ENCODE measurements at places on chromosomes 3 and 15.

- DNase-seq: no peak
These were observed 4.7 kb upstream of the CLDN1 start for GRCh38 chr3:190326930-190327329.

DNA sequence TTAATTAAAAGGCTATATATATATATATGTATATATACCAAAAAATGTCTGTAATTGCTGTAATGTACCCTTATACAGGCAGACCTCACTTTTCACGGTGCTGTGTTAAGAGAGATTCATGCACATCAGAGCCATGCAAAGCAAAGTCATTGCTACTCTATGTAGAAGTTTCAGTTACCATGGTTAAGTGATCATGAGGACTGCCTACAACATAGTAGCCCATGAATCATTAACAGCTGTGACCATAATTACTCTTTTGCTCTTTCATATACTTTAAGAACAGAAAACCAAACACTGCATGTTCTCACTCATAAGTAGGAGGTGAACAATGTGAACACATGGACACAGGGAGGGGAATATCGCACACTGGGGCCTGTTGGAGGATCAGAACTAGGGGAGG, 225.3 kb upstream of the EPHA3 start:
- DNase-seq: no peak

GRCh38 chr15:89745768-89746167, 5.3 kb downstream of the MESP1 start:
- no peak for DNase-seq

GRCh38 chr3:196949285-196949619, 6.9 kb upstream of the NCBP2 start:
- DNase-seq: no peak

DNA sequence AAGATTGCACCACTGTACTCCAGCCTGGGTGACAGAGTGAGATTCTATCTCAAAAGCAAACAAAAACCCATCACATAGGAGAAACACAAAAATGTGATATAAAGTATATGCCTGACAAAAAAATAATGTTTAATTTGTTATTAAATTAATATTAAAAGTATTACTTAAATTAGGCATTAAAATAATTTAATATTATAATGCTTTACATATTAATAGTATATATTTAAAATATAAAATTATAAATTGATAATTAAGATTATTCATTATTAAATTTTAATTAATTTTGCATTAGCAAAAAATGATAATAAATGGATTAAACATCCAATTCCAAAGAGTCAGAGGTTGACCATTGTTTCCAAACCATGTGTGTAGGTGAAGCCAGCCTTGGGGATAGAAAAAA, 22.0 kb upstream of the GABRA5 start:
- no peak for DNase-seq

GRCh38 chr3:158528076-158528674, 42.8 kb upstream of the MLF1 start:
- DNase-seq: no peak

GRCh38 chr15:46644501-46645481, 1010.0 kb downstream of the SQOR start:
- DNase-seq: no peak

DNA sequence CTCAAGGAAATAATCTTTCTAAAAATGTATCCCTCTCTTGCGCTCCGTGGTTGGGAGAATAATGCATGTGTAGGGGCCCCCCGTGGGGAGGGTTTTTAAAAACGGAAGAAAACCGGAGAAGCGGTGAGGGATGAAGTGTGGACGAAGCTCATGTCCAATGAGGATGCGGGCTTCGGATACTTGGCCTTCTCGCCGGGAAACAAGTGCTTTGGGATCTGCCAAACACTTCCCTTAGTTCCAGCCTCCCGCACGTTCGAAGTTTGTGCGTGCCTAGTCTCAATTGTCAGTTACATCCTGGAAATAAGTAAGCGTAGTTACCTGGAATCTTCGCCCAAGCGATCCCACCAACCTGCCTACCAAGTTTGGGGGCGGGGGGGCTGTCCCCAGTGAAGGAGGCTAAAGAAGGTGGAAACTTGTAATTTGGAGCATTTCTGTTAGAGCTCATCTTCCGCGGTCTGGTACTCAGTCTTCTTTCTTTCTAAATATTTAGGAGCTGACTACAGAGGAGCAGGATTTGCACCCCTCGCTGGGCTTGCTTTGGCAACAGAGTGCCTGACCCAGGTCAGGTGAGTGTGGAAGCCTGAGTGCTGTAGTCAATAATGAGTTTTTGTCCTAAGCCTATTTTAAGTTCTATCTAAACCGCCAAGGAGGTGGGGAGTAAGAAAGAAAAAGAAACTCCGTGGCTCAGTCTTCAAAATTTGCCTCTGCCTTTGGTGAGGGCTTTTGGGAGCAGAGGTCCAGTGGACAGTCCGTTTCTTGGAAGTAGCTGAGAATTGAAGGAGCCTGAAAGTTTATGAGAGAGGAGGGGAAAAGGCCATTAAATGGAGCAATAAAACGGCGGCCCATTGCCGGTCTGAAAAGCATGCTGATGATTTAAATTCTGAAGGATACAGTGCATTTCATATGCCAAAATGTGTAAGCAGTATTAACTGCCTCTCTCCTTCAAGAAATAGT, 1.1 kb downstream of the ITPR1 start:
- DNase-seq: no peak

- no peak for DNase-seq
These were observed 1109.3 kb downstream of the ROBO2 start for GRCh38 chr3:78148986-78149717.

- no peak for DNase-seq
These were observed 78.8 kb downstream of the PDCD6IP start for GRCh38 chr3:33877187-33877586.

- DNase-seq: no peak
These were observed 83.7 kb downstream of the ARNT2 start for GRCh38 chr15:80487839-80488390.

DNA sequence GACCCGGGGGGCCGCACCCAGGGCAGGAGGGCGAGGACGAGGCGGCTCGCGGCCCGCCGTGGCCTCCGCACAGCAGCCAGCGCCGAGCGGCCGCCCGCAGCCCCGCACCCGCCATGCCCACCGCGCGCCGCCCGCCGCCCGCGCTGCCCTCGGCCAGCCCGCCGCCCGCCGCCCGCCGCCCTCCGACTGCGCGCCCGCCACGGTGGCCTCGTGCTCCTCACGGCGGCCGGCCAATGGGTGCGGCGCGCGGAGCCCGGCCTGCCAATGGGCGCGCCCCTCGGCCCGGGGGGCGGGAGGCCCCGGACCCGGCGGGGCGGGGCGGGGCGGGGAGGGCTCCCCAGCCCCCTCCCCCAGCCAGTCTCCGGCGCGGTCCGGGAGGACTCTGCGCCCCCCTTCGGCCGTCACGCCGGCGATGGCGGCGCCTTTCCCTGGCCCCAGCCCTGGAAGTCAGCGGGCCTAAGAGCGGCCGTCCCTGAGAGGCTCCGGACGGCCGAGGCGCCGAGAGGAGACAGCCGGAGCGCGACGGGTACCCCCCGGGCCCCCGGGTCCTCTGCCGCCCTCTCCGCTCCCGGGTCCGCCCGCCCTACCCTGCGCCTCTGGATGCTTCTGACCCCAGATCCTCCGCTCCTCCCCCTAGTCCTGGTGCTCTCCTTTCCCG, at the start of gene NT5DC2:
Gene NT5DC2, minus strand, starts transcription at position 235 of the 658 bp plus-strand sequence. Its CDS starts 120 bp downstream, at position 115.
- peak; percentile 68 for DNase-seq

DNA sequence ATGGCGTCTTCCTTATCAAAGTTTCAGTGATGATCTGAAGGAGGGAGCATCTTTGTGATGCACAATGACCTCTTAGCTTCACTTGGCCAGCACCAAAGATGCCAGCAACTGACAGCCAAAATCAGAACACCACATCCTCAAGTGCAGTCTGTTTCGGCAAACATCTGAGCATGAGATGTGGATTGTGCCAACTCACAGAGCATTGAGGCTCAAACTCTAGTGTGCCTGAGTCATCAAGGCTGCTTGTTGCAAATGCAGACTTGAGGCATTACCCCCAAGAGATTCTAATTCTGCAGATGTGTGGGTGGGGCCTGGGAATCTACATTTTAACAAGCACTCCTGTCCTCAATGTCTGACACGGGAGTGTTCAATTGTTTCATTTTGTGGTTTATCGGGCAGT, 35.8 kb downstream of the ABHD5 start:
- no peak for DNase-seq

GRCh38 chr15:99619712-99620111, 53.9 kb downstream of the MEF2A start:
- DNase-seq: no peak

DNA sequence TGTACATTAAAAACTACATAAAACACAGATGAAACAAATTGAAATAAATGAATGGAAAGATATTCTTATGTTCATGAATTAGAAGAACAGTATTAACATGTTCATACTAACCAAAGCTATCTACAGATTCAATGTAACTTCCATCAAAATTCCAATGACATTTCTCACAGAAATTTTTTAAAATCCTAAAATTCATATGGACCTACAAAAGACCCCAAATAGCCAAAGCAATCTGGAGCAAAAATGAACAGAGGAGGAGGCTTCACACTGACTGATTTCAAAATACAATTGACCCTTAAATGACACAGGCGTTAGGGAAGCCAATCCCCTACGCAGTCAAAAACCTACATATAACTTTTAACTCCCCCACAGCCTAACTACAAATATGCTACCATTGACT, 39.4 kb downstream of the KPNA1 start:
- DNase-seq: no peak

- no peak for DNase-seq
These were observed 19.7 kb downstream of the RAB11A start for GRCh38 chr15:65888981-65889380.

GRCh38 chr3:134106580-134106979, 76.9 kb upstream of the SLCO2A1 start:
- no peak for DNase-seq

GRCh38 chr3:119731560-119732343, 28.9 kb downstream of the CFAP91 start:
- no peak for DNase-seq

DNA sequence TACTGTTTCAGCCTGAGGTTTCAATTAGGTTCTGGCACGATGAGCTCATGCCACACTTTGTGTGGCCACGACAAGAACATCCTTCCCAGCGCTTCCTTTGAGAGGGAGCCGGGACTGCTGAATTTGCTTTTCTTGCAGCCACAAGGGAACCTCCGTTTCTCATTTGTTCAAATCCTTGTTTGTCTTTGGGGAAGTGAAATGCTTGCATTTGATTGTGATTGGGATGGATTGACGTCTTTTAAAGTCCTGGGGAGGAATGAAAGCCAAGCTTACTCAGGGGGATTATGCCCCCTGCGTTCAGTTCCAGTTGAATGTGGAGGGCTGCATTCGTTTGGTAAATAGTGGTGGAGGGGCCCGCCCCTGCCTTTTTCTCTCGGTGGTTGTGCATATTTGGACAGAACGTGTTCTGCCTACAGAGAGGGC, 277.6 kb downstream of the THSD4 start:
- DNase-seq: no peak

DNA sequence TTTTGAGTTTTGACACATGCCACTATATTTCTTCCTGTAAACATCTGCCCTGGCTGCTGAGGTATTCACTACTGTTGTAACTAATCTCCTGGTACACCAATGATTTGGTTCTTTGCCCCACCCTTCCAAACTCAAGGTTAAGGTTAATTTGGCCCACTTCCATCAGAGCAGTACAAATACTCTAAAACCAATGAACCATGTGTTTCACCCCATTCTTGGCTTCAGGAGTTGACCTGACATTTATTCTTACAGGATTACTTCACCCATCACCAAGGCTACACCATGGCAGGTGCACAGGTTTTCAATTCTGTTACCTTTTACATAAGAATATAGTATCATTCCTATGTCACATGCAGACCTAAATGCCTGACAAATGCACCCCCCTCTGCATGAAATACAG, 1179.9 kb downstream of the ZPLD1 start:
- DNase-seq: no peak

- no peak for DNase-seq
These were observed 28.5 kb downstream of the PLCL2 start for GRCh38 chr3:16913264-16913580.

- no peak for DNase-seq
These were observed 56.4 kb downstream of the TPRA1 start for GRCh38 chr3:127534161-127534451.

- DNase-seq: no peak
These were observed 77.5 kb downstream of the ATP10A start for GRCh38 chr15:25785641-25786025.

DNA sequence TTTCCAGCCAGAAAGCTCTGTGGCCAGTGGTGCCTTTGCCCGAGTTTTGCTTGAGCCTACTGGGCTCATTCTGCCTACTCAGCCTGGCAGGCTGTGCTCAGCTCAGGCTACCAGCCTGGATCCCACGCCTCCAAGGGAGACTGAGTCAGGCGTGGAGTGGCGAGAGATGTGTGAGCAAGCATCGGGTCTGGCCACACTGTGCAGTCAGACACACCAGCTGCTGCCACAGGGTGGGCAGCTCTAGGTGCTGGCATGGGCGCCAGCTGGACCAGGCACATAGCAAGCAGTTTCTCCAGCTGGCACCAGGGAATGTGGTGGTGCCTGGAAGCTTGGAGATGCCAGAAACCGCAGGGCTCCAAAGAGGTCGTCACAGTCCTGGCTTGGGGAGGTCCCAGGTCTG, 498.5 kb upstream of the CNTN4 start:
- no peak for DNase-seq

DNA sequence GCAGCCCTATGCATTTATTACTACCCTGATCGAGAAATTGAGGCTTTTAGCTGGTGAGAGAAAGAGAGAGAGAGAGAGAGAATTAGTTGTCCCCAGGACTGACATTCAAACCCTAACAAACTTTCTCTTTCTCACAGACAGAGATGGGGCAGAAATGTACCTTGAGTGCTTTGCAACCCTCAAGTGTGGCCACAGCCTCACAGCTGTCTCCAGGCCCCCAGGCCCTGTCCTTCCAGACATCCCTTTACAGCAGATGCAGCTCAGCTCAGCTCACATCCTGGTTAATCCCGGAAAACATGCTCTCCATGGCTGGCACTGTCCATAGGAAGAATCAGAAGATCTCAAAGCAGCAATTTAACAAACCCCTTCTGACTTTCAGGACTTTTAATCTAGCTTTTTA, 67.6 kb downstream of the DCLK3 start:
- DNase-seq: no peak

DNA sequence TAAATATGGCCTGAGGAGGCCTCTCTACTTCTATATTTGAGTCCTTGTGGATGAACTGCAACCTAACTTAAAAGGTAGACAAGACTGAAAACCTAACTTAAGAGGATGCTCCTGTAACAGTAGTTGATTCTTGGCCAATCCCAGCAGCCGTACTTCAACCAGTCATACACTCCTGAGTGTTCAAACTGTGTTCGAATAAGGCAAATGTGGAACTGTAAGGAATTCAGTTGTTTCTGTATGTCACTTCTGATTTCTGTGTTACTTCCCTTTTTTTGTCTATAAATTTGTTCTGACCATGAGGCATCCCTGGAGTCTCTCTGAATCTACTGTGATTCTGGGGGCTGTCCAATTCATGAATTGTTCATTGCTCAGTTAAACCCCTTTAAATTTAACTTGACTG, 20.5 kb downstream of the GALK2 start:
- no peak for DNase-seq

GRCh38 chr3:13088028-13089006, 15.1 kb upstream of the IQSEC1 start:
- no peak for DNase-seq

GRCh38 chr3:179512378-179512777, 50.3 kb upstream of the ACTL6A start:
- no peak for DNase-seq

All from left lung (tissue), 14 donors.